Trophoblast cell (in vitro differentiated cells and primary cell): ENCODE measurements at places on chromosomes 3 and 15.

DNA sequence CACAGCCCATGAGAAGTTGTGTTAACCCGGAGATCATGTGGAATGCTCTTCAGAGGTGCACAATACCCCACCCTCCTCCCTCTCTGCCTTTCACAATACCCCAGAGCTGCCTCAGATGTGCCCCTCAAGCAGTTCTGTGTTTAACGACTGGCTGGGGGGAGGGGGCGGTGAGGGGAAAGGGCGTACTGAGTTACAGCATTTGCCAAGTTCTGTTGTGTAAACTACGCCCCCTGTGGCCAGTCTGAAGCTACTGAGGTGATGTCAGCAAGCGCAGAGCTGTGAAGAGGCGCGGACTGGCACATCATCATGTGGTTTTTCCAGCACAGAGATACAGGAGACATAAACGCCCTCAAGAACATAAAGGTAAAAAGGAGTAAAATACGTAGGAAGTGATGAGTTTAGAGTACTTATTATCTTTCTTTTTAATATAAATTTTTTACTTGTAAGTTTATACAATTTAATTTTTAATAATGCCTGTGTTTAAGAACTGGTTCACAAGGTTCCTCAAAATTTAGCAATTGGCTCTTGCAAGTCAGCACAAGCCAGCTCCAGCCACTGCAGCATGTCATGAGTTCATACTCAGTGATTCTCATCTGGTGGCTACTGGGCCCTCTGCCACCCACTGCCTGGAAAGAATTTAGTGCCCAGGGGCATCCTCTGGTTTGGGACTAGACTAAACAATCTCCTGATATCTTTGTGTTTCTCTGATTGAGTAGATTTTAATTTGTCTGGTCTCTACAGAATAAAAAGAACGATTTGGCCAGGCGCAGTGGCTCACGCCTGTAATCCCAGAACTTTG is 1.7 kb downstream of the EPB42 start:
- DNase-seq: no peak

- DNase-seq: no peak
These were observed 147.4 kb upstream of the SMAD3 start for GRCh38 chr15:66917904-66918448.

DNA sequence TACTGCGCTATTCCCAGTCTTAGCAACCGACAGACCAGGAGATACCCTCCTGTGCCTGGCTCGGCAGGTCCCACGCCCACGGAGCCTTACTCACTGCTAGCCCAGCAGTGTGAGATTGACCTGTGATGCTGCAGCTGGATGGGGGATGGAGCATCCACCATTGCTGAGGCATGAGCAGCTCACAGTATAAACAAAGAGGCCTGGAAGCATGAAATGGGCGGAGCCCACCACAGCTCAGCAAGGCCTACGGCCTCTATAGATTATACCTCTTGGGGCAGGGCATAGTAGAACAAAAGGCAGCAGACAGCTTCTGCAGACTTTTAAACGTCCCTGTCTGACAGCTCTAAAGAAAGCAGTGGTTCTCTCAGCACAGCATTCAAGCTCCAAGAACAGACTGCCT is 160.3 kb downstream of the ANXA2 start:
- no peak for DNase-seq

DNA sequence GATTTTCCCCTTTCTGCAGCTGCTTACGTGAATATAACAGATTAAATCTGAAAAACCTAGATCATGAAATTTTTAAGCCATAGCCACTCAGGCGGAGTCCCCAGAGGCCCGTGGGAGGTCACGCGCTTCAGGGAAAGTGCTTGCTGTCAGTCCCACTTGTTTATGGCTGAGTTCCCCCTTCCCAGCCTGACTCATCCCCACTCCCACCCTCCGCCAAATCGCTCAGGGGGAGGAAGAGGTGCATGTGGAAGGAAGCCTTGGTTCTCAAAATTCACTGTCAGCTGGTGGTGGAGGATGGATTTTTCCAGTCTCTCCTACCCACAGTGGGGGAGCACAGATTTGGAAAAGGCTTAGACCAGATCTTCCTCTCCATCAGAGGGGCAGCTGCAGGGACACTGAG is 67.4 kb downstream of the CORO2B start:
- DNase-seq: no peak

- no peak for DNase-seq
These were observed 140.5 kb downstream of the FNDC3B start for GRCh38 chr3:172179680-172180399.

GRCh38 chr3:46947981-46948791 is 28.4 kb downstream of the CCDC12 start:
- peak; percentile 75 for DNase-seq

GRCh38 chr3:153160451-153161137 is 1.4 kb upstream of the RAP2B start:
- peak; percentile 94 for DNase-seq

DNA sequence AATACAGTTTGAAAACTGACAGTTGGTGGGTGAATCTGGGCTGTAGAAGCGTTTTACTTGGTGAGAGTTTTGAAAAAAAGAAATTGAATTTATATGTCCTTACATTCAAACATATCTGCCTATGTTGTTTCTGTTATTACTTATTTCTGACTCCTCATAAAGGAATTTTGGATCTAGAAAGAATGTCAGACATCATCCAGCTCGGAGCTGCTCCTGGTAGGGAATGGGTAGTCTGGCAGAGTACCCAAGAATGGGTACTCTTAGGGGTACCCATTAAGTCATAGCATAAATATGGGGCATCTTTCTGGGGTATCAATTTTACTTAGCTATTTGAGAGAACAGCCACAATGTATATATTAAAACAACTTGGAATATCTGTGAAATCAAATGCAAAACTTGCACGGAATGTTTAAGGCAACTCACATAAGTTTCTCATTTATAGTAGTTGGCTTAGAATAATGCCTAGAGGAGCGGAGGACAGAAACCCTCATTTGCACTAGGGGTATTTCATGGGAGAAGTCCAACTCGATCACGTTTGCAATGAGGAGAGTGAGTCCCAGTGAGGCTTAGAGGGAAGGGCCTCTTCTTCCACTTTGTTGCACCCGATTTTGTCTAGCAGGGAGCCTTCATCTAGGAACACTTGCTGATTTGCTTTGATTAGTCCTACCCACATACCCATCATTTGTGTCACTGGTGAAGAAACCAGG is 2.4 kb upstream of the LARP6 start:
- no peak for DNase-seq

GRCh38 chr3:4726549-4726948 is 233.4 kb downstream of the ITPR1 start:
- no peak for DNase-seq

GRCh38 chr3:23086831-23087230 is 116.3 kb upstream of the UBE2E2 start:
- no peak for DNase-seq

- no peak for DNase-seq
These were observed 453.2 kb downstream of the EPHB1 start for GRCh38 chr3:135248213-135248612.

- DNase-seq: no peak
These were observed 36.0 kb downstream of the PSTPIP1 start for GRCh38 chr15:77030928-77031375.

DNA sequence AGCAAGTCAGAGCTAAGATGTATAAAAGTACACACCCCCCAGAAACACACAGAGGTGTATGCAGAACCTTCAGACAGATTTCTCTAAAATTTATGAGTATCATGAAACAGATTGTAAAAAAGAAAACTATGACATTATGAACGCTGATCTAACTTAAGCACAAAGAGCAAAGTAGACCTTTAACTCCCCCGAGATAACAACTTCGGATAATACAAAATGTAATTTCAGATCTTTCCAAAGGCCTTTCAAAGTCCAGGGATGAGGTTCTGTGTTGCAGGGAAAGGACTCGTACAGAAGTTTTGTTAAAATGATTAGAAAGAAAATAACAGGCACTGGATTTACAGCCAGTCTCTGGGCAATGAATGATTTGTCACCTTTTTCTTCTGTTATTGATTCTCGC is 92.8 kb upstream of the FGF12 start:
- no peak for DNase-seq

- no peak for DNase-seq
These were observed 204.9 kb downstream of the TNIK start for GRCh38 chr3:171255236-171255806.

GRCh38 chr3:58743296-58743695 is 76.7 kb upstream of the FAM3D start:
- no peak for DNase-seq

DNA sequence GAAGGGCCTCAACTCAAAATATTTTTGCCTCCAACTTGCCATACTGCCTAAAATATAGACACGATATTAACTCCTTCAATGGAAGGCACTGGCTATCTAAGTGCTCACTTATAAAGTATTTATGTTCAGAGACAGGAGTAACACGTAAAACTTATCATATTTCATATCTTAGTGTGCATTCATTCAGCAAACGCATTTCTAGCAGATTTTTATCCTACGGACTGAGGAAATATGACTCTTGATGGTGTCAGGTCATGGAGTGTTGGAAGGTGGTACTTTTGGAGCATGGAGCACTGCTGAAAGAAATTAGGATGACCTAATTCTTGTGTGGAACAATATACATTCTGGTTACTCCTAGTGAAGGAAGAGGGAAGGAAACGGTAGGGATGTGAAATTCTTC is 43.8 kb upstream of the LEKR1 start:
- DNase-seq: no peak

DNA sequence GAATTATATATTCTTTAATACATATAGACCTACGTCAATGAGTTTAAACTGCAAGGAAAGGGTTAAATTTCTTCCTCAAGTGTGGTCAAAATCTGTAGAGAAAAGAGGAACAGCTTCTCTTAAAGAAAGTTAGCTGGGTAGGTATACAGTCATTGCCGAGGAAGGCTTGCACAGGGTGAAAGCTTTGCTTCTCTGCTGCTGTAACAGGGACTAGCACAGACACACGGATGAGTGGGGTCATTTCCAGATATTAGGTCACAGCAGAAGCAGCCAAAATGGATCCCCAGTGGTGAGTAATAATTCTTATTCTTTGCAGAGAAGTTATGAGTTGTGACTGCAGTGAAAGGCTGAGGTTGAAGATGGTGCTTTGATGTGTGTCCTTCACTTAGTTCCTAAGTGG is at the start of gene CD86:
Gene CD86 (plus strand): TSS at position 148 of the 400 bp plus-strand sequence. CDS start 128 bp downstream, at position 276.
- no peak for DNase-seq

- DNase-seq: no peak
These were observed 235.9 kb upstream of the ST8SIA2 start for GRCh38 chr15:92157666-92158298.

DNA sequence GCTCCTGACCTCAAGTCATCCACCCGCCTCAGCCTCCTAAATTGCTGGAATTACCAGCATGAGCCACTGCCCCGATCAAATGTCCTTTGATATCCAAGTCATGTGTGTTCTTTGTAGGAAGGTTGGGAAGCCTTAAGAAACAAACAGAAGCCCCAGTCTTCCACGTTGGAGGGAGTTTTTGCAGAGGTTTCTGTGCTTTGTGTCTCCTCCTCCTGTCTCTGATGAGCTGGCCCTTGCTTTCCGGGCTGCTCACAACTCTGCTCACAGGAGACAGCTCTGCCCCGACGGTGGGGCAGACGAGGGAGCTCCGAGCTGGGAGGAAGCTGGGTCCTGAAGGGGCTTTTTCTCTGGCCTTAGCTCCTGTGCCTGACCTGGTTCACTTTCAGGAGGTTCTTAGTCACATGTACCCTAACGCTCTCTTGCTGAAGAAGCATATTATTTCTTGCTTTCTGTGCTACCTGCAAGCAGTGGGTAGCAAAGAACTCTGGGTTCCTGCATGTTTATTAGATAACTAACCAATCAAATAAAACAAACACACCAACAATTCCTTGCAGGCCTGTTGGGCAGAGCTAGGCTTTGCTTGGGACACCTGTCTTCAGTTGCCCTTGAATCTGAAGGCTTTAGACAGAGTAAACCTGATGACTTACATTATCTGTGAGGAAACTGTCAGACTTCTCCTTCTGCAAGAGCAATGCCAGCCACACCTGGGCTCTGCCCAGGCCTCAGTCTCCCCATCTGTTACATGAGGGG is 52.6 kb upstream of the SMAD6 start:
- DNase-seq: no peak

GRCh38 chr15:77017761-77018720 is 23.1 kb downstream of the PSTPIP1 start:
- no peak for DNase-seq

GRCh38 chr15:86089422-86089821 is 9.8 kb downstream of the AGBL1 start:
- DNase-seq: no peak
